ENCODE measurements at places on chromosomes 7 and 10. TPM values are rescaled to one million over a fixed set of nuclear protein-coding genes. Genes with fewer than 3 reads are reported as not detected.

The UNCX gene
- total RNA-seq: 0.05 TPM

The FFAR4 gene
- total RNA-seq: 0.14 TPM

The STEAP1B gene
- total RNA-seq: 1.4 TPM

The HILPDA gene
- total RNA-seq: 9.0 TPM

The DLX6 gene
- 0.47 TPM for total RNA-seq

The AVL9 gene
- total RNA-seq: 19.7 TPM

The SLC26A5 gene
- 0.05 TPM for total RNA-seq

The GAD2 gene
- total RNA-seq: under 0.01 TPM

The CCL26 gene
- 0.14 TPM for total RNA-seq

The LEP gene
- 0.05 TPM for total RNA-seq

The CCDC3 gene
- total RNA-seq: 17.3 TPM

The EPHB6 gene
- total RNA-seq: 75.6 TPM

The ATOH7 gene
- 0.05 TPM for total RNA-seq

The CRHR2 gene
- total RNA-seq: under 0.01 TPM

The PVRIG gene
- total RNA-seq: 52.3 TPM

The CPN1 gene
- total RNA-seq: not detected

Measured in thymus (tissue), 14 donors.